OCI-LY7 (cell line): ENCODE measurements at places on chromosomes 7 and 10. TPM values are rescaled to one million over a fixed set of nuclear protein-coding genes. Genes with fewer than 3 reads are reported as not detected.

Gene CCDC172
- total RNA-seq: not detected in 2 replicates

Gene PLXDC2
- not detected in 2 replicates for total RNA-seq

Gene SSC4D
- total RNA-seq: 0.44 TPM in 1 of 2 replicates, not detected in the other

Gene TBX20
- 6.0 and 7.6 TPM in 2 replicates for total RNA-seq

Gene MYL10
- not detected in 2 replicates for total RNA-seq

Gene CLCN1
- total RNA-seq: not detected in 2 replicates

Gene C10orf105
- total RNA-seq: 0.09 and 0.15 TPM in 2 replicates

Gene FKBP9
- total RNA-seq: 1.1 TPM in 1 of 2 replicates, not detected in the other

Gene LEP
- not detected in 2 replicates for total RNA-seq

Gene SERPINE1
- total RNA-seq: 0.30 and 0.42 TPM in 2 replicates

Gene IFIT3
- 0.17 and 0.39 TPM in 2 replicates for total RNA-seq

Gene NEUROG3
- not detected in 2 replicates for total RNA-seq

Gene CREB5
- total RNA-seq: 10.4 and 13.3 TPM in 2 replicates

Gene SPDYE2
- not detected in 2 replicates for total RNA-seq

Gene SPDYE11
- not detected in 2 replicates for total RNA-seq

Gene ABCC2
- total RNA-seq: 0.59 and 1.2 TPM in 2 replicates

Gene LRRC18
- total RNA-seq: not detected in 2 replicates

Gene ANK3
- total RNA-seq: 0.49 and 0.94 TPM in 2 replicates

Gene CHST12
- 41.2 and 43.4 TPM in 2 replicates for total RNA-seq

Gene CPVL
- not detected in 2 replicates for total RNA-seq

Gene EFCAB10
- not detected in 2 replicates for total RNA-seq

Gene HOXA11
- not detected in 2 replicates for total RNA-seq

Gene ZNF365
- total RNA-seq: not detected in 2 replicates

Gene NPSR1
- total RNA-seq: not detected in 2 replicates

Gene NCF1
- total RNA-seq: 96.0 and 100 TPM in 2 replicates

Gene HOXA1
- 7.2 and 8.2 TPM in 2 replicates for total RNA-seq

Gene SLC26A5
- total RNA-seq: not detected in 2 replicates

Gene HTR7
- total RNA-seq: 0.10 TPM in 1 of 2 replicates, not detected in the other

Gene CYTH3
- 4.7 and 5.0 TPM in 2 replicates for total RNA-seq

GRCh38 chr7:142248-142941 is 50.0 kb upstream of the FAM20C start:
- DNase-seq: no peak

- no peak for DNase-seq
Observed at GRCh38 chr10:131187274-131187673, 124.2 kb downstream of the TCERG1L start.

GRCh38 chr7:20374399-20374798 is 43.7 kb downstream of the ITGB8 start:
- no peak for DNase-seq

- no peak for DNase-seq
Observed at GRCh38 chr7:140526787-140527664, 47.7 kb upstream of the MKRN1 start.

GRCh38 chr10:45076891-45077290 is 76.2 kb downstream of the ZNF22 start:
- DNase-seq: no peak

GRCh38 chr10:10798102-10798863 is 219.4 kb upstream of the CELF2 start:
- DNase-seq: no peak

DNA sequence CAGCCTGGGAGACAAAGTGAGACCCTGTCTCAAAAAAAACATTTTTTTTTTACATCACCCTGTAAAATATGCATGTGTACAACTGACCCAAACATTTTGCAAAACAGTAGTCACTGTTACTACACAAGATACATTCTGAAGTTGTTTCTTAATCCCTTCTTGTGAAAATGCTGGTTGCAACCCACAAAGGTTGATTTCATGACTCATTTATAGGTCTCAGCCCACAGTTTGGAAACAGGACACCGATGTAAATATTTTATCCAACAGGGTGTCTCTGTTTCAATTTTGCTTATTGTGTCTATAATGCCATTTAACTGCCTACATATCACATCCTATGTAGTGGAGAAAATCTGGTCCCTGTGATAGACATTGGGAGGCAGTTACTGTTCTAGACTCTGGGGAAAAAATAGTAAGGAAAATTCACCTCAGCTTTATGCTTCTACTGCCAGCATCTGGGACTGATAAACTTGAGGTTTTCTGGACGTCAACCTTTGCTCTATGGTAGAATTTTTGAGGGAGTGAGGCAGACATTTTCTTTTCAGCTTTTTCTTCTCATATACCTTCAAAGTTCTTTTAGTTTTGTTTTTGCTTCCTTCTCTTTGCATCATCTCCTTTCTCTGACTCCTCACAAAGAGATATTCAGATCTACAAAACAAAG is 1.6 kb upstream of the RAB19 start:
- DNase-seq: no peak

DNA sequence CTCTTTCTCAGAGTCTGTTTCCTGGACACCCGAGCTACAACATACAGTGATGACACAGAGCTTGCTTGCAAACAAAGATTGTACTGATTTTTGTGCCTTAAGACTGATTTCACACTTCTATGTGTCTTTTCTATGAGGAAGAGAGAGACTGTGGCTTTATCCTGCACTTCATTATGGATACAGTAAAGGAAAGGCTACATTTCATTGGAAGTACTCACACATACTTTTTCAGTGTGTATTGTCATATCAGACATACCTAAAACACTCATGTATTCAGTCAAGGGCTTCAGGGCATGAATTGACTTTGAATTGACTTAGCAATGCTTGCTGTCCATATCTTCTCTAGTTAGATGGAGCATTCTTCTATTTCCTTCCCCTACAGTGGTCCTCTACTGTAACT is 135.5 kb upstream of the IMMP2L start:
- no peak for DNase-seq

DNA sequence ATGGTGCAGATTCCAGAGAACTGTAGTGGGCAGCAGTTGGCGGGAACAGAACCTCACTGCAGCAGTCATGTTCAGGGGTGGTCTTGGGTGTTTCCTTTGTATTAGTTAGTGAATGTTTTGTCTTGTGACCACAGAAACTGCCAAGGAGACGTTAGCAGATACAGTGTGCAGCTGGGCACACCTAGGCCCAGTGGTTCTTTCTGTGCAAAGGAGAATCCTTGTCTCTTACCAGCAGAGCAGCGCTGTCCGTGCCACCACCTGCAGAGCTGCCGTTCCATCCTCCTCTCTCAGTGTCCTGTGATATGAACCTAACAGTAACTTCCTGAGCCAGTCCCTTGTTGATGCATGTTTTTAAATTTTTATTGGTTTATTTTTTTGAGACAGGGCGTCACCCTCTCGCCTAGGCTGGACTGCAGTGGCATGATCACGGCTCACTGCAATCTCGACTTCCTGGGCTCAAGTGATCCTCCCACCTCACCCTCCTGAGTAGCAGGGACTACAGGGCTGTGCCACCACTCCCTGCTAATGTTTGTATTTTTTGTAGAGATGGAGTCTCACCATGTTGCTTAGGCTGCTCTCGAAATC is 60.6 kb downstream of the WDR37 start:
- DNase-seq: no peak

DNA sequence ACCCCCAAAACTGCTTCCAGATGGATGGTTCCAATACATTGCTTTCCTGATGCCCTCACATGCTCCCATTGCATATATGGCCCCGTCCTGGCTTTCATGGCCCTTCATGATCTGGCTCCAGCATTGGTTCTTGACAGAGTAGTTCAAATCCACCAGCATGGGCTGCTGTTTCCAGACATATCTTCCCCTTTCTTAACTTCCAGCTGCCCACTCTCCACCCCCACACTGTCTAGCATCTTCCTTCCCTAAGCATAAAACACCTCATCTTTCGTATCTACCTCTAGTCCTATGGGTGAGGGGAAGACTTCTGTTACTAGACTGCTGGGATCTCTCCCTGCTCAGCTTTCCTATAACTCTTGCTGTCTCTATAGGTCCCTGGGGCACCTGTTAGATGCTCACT is 13.2 kb upstream of the GOLGA7B start:
- DNase-seq: no peak

DNA sequence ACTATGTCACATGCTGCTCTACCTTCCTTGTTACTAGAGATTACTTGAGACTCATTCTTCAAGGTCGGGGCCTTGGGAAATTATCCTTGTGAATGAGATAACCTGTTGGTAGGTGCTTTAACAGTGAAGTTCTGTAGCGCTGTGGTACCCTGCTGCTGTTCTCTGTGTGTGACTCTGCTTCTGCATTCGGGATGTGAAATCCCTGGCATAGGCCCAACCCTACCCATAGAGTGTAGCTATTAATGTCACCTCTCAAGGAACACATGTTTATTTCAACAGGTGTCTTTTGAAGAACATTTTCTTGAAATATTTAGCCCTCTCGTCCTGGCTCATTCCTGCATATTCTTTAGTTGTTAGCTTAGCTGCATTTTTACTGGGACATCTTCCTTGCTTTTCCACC is 41.8 kb upstream of the TMEM236 start:
- no peak for DNase-seq

DNA sequence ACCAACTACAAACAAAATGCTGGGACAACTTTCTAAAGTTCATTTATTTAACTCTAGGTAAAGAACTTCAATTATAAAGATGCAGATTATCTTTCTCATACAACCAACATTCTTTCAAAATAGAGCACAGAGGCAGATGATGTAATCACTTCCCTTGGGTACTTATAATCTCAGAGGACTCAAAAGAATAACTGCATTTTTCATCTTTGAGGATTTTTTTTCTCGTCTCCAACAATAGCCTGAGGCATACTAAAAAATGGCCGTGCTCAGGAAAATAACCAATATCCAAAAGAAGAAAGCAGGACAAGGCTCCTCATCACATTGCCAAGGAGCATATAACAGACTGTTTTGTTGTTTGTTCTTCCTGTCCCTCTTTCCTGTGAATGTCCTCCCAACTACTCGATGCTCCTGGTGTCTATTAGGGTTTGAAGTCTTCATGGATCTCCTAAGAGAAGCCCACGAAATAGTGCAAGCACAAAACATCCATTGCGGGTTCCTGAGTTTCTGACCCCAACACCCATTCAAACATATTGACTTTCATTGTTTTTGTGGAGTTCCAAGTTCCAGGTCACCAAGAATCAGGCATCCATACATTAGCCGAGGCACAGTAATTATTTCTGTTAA is 182.9 kb downstream of the SORCS1 start:
- DNase-seq: no peak

- no peak for DNase-seq
Observed at GRCh38 chr10:44184633-44185314, 200.1 kb downstream of the CXCL12 start.

GRCh38 chr7:106501605-106502580 is 159.1 kb downstream of the CCDC71L start:
- no peak for DNase-seq

GRCh38 chr10:71649631-71650030 is 69.9 kb downstream of the C10orf105 start:
- peak; percentile 94 for DNase-seq

- DNase-seq: no peak
Observed at GRCh38 chr7:28981161-28981465, 23.0 kb upstream of the TRIL start.

GRCh38 chr7:6516387-6516983 is 34.8 kb downstream of the GRID2IP start:
- peak; percentile 78 for DNase-seq

DNA sequence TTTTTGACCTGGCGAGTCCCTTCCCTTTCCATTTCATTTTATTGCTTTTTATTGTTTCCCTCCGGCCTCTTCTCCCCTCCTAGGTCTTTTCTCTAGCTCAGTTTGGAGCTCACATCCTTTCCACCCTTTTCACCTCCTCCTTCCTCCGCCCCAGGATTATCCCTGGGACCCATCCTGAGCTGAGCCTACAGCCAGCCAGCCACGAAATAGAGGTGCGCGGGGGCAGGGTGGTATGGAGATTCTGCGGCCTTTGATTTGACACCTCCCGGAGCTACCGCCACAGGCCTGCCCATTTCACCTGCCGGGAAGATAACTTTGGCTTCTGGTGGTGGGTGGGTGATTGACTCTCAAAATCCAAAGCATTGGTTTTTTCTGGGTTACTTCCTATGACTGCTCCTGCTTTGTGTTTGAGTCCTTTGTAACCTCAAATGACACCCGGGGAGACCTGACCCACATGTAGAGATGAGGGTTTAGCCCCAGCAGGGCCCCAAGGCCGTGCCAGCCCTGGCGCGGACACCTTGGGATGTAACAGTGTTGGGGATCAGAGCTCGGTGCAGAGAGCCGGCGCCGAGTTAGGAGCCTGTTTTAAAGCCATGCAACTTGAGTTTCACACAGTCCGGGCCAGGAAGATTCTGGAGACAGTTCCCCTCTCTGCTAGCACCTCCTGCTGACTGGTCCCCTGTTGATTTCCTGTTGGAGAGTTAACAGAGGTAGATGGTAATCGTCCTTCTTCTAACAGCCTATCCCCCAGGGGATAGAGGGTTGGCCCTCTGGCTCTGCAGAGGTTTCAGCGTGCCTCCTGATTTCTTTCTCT is 1.5 kb downstream of the DUSP5 start:
- peak; percentile 53 for DNase-seq

- no peak for DNase-seq
Observed at GRCh38 chr7:45962861-45963260, 41.8 kb upstream of the IGFBP3 start.

- DNase-seq: peak; percentile 25
Observed at GRCh38 chr10:98391578-98391991, 23.4 kb downstream of the PYROXD2 start.

DNA sequence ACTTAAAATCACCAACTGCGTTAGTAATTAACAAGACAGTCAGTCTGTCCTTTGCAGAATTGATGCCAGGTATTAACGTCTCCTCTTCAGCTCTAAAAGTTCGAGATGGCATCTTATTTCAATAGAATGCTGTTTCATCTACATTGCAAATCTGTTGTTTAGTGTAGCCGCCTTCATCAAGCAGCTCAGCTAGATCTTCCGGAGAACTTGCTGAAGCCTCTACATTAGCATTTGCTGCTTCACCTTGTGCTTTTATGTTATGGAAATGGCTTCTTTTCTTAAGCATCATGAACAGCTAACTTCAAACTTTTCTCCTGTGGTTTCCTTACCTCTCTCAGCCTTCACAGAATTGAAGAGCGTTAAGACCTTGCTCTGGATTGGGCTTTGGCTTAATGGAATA is 95.5 kb upstream of the FAM20C start:
- no peak for DNase-seq

DNA sequence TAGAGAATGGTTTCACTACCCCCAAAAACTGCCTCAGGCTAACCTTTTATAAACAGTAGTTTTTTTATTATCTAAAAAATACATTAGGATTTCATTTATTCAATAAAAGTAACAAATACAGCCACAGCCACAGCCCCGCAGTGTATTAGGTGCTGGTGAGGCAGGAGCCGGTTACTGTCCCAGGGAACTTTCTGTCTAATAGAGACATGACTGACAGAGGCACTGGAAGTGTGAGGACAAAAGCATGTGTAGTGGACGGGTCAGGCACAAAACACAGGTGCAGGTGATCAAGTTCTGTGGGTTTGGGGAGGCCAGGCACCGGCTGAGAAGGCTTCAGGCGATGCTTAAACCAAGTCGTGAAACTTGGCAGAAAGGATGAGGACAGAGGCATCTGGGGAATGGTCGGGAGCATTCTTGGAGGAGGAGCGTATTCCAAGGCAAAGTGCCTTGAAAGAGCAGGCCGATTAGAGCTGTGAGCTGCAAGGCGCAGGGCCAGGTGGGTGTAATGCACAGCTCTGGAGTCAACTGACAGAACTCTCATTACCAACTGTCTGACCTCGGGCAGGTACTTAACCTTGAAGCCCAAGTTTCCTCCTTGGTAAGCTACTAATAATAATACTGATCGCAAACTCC is 138.2 kb downstream of the USP6NL start:
- no peak for DNase-seq

GRCh38 chr7:50790381-50790780 is 7.7 kb upstream of the GRB10 start:
- no peak for DNase-seq
